Left kidney (tissue), 8 donors: ENCODE measurements at places on chromosomes 4 and X.

- no peak for DNase-seq
Measured at GRCh38 chr4:103498161-103499070, 221.4 kb downstream of the TACR3 start.

- no peak for DNase-seq
Measured at GRCh38 chr4:140115140-140115539, 38.8 kb downstream of the MAML3 start.

DNA sequence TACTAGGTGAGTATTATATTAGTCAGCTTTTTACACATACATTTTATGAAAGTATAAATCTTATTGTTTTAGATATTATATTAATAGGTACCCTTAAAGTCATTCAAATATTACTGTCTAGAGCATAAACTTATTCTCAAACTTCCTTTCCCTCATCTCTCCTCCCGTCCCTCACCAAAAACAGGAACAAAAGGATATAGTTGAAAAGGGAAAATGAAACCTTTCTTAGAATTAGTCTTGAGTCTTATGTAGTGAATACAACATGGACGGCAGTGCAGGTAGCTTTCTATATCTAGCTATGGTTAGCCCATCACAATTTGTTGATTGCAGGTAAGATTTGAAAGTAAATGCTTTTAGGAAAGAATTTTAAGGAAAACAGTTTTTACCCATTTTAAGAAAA, 65.6 kb downstream of the RBPJ start:
- DNase-seq = no peak

GRCh38 chrX:3743801-3744439, 30.5 kb upstream of the PRKX start:
- DNase-seq = no peak

GRCh38 chr4:140219567-140219966, 65.6 kb upstream of the MAML3 start:
- DNase-seq = no peak

DNA sequence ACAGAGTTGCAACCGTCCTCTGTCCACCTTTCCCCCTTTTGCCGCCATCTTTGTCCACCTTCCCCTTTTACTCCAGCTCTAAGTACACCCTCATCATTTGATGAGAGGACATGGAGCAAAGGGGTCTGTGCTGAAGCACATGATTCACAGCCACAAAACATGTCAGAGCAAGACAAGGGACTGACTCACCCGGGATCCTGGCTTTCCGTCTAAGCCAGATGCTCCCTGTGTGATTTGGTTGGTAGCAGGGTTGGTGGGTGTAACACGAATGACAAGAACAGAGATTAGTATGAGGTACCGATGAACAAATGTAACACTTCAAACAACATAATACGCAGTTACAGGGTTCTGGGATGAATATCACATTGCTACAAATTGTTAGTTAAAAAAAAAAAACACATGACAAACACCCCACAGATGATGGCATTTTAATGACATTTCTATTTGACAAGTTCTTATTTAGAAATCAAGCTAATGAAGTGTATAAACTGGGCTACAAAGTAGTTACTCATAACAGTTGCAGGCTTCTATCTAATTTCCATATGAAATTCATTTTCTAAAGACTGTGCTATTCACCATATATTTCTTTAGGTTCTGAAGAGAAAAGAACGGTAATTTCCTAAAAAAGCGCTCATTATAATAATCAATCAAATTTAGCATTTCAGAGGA, 71.4 kb upstream of the ETNPPL start:
- no peak for DNase-seq
